EL (cell line): ENCODE measurements at places on chromosomes 6 and 20.
A peak's percentile ranks its signal among the peaks of the same experiment; 100 is the strongest.

- peak; percentile 81 for DNase-seq
Observed at GRCh38 chr20:32737371-32738223, 5.7 kb downstream of the COMMD7 start.

DNA sequence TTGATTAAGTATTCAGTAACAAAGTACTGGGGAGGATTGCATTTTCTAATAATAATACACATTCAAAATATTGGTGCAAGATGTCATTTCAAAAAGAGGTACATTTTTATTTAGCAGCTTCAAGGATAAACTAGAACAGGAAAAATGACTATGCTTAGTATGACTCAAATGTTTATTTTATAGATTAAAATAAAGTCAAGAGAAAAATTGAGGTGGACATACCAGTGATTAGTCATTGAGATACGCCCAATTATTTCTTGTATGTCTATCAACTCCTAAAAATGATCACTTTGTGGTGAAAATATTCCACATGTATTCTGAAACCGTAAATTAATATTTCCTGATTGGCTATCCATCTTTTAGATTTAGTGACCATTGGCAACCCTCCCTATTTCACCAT, 96.7 kb downstream of the PHF3 start:
- peak; percentile 17 for DNase-seq

DNA sequence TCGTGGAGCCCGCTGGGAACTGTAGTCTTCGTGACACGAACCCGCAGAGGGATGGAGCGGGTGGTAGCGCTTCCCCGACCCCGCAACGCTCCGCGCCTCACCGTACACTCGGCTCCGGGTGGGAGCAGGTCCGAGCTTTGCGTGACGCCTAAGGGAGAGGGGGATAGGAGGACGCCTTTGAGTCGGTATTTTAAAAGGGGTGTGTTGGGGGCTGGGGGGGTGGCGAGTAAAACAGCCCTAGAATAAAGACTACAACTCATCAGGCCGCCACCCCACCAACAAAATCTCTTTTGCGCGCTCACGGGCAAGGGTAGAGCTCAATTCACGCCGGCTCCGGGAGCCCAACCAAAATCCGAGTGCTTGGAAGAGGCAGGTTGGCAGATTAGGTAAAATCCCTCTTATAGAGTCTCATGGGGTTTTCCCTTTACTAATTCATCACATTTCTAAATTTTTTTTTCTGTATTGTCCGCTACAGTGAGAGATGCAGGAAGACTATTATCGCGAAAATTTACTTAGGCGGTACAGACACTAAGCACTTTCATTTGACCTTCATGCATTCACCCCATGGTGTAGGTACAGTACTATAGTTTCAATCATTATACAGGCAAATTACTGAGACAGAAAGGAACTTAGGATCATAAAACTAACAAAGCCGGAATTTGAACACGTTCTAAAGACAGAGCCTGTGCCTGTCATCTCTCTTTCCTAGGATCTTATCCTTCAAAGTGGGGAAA, 706 bp upstream of the SNX14 start:
- DNase-seq: no peak

DNA sequence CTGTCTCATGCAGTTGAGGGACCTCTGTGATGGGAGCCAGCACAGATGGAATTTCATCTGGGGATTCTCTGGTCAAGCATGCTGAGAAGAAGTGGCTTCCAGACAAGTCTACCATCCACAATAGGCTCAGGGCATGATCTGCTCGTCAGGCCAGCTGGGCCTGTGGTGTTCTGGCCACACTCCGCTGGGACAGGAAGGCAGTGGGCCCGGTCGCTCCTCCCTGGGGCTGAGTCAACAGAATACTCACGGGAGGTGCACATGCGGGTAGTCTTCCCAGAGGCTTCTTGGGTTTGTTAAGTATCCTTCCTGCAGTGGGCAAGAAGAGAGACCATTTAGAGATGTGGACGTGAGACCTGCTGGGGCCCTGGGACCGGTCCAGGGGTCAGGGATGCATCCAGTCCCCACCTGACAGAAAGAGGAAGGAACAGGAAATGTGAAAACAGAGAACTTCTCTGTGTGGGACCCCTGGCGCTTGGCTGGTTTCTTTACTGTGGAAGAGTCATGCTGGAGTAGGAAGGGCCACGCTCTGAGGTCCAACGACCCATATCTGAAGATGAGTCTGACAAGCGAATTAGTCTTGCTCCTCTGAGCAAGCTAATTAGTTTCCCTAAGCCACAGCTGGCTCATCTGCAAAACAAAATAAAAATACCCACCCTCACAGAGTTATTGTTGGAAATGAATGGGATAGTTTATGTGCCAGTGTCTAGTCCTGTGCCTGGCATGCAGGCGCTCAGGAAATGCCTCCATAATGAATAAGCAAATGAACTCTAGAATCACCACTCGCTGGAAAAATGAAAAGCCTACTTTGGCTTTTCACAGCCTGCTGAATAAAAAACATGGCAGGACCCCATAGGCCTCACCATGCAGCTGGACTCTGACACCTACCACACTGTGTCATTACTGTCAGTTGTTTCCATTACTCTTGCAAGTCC, 67.3 kb downstream of the TRAM2 start:
- peak; percentile 88 for DNase-seq

DNA sequence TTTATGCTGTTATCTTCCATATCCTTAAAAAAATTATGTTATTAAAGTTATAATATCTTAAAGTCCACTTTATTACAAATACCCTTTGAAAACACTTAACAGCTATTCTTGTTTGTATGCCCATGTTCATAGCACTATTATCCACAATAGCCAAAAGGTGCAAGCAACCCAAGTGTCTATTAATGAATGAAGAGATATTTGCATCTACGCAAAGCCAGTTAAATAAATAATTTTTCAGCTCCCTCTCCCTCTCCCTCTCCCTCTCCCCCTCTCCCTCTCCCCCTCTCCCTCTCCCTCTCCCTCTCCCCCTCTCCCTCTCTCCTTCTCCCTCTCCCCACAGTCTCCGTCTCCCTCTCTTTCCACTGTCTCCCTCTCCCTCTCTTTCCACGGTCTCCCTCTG, 13.1 kb downstream of the CDK5RAP1 start:
- DNase-seq: no peak

- DNase-seq: no peak
Observed at GRCh38 chr6:110352563-110353262, 5.4 kb downstream of the METTL24 start.

- DNase-seq: no peak
Observed at GRCh38 chr6:34143196-34143883, 2.5 kb downstream of the GRM4 start.

DNA sequence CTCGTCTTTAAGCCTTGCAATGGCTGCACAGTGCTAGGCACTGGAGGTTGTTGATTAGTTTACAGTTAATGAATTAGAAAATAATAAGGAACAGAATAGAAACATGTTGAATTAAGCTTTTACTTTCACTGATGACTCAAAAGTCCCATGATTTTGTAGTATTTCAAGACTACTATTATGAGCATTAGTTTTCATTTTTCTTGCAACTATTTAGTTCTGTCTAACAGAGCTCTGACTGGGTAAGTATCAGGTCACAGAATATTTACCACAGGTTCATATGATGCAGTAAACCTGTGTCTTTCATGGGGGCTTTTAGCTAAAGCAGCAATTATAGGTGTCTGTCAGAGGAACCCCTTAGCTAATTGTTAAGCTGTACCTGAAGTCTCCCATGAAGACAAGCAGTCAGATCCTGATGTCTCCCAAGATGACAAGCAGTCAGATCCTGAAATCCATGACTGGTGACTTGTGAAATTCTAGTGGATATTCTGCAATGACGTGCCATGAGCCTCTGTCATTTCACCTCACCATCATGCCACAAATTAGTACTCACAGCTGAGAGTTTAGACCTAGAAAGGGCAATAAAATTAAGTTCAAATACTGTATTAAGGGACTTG, 8.2 kb upstream of the GPR31 start:
- no peak for DNase-seq

DNA sequence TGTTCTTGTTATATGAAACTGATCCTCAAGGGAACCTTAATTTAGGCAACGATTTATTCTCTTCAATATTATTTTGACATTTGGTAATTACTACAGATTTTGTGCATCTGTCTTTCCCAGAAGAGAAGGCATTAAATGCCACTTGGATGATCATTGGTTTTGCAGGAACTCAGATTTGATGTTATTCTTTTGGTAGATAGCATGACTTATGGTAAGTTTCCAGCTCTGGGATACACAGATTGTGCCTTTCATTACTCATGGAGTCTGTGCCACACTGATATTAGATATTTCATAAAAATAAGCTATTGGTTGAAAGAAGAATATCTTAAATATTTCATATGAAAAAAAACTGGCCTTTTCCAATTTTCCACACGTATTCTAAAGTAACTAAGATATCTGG, 120.1 kb downstream of the AIG1 start:
- DNase-seq: no peak

- DNase-seq: peak; percentile 68
Observed at GRCh38 chr6:45327956-45328522, at the start of gene RUNX2. TSS of gene RUNX2 (plus strand) at chr6:45328330. CDS start at chr6:45328727, 397 bp downstream.

GRCh38 chr6:125750692-125751333, 1.4 kb downstream of the HEY2 start:
- no peak for DNase-seq

- no peak for DNase-seq
Observed at GRCh38 chr6:165034271-165034741, 275.1 kb downstream of the C6orf118 start.

DNA sequence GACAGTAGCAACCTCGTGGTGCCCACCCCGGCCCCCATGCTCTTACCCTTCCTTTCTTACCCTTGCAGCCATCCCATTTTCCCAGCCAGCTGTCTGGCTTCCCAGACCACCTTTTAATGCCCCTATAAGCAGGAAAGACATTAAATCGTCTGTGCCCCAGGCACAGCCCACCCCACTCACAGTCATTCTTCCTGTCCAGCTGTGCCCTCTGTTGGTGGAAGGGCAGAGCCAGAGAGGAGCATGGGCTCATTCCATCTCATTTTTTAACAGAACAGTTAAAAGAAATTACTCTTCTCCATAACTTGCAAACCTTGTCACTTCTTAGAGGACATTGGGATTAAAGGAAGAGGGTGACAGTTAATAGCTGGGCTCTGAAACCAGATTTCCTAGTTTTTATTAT, 240.5 kb downstream of the NRN1 start:
- no peak for DNase-seq

- DNase-seq: peak; percentile 81
Observed at GRCh38 chr6:54801669-54802068, 44.9 kb upstream of the FAM83B start.

DNA sequence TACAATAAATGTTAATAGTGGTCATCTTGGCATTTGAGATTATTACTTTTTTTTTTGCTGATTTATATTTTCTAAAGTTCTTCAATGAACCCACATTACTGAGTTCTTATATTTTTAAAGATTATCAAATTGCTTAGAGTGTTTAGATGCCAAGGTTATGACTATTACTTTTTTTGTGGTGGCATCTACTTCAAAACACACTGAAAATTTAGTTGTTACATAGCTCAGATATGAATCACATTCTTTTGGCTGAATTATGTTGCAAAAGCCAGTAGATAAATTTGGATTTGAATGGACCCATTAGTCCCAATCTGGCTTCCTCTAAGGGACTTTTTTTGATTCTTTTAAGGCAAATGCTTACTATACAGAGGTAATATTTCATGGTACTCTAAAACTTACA, 8.9 kb downstream of the UTRN start:
- peak; percentile 90 for DNase-seq

DNA sequence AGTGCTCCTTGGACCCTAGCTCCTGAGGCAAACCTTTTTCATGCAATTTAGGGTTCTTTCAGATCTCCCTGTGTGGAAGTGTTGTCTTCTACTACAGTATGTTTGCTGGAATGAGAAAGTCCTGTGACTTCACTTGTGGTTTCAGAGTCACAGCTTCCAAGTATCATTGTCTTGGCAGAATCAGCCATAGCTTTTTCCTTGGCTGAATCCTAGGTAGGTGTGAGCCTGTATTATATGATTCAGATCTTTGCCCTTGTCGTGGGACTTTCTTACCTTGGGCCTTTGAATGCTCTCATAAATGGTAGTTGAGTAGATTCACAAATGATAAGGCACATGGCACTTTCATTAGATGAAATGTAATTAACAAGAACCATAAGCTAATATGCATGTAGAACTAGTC, 16.5 kb downstream of the CARMIL1 start:
- no peak for DNase-seq

GRCh38 chr20:43431134-43431519, 26.6 kb upstream of the SRSF6 start:
- no peak for DNase-seq

DNA sequence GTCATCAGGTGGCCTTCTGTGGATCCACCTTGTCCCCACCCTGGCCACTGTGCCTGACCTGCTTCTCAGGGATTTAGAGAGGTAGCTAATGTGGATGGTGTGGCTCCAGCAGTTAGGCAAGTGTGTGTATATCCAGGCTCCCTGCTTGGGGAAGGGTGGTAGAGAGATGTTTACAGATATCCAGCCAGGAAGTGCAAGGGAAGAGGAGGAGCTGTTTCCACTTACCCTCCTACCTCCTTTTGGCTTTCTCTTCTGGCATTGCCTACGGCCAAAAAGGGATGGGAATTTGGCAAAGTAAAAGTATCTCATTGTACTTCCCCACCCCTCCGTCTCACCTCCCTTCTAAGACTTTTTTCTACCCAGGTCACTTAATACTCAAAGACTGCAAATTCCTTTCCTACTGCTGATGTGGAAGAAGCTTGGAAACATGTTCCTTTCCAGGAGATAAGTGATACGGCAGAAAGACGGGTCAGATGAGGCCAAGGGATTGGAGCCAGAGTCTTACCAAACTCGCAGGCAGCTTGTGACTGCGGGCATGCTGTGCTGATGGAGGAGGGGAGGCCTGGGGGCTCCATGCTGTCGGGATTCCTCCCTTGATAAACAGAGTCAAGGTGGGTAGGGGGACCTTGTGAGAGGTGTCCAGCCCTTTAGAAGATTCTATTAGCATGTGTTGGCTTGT, 253.4 kb downstream of the PRL start:
- no peak for DNase-seq
